Choroid plexus epithelial cell (primary cell): ENCODE measurements at places on chromosomes 3 and 15.

GRCh38 chr15:42504631-42505030 lies 9.2 kb downstream of the SNAP23 start:
- DNase-seq: peak; percentile 8

GRCh38 chr3:170420307-170420821 lies 1.7 kb downstream of the CLDN11 start:
- DNase-seq: peak; percentile 68

DNA sequence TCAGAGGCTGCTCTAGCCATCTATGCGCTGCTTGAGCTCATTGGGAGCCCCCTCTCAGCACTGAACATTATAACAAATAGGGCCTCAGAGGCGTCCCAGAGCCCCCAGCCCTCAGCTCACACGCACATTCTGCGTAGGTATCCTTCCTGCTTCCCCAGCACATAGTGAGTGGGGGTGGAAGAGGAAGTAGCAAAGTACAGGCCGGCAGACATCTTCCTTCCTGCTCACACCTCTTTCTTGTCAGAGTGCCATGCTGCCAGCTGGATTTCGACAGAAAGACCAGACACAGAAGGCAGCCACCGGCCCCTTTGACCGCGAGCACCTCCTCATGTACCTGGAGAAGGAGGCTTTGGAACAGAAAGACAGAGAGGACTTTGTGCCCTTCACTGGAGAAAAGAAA lies 16.6 kb downstream of the TMOD2 start:
- DNase-seq: no peak

DNA sequence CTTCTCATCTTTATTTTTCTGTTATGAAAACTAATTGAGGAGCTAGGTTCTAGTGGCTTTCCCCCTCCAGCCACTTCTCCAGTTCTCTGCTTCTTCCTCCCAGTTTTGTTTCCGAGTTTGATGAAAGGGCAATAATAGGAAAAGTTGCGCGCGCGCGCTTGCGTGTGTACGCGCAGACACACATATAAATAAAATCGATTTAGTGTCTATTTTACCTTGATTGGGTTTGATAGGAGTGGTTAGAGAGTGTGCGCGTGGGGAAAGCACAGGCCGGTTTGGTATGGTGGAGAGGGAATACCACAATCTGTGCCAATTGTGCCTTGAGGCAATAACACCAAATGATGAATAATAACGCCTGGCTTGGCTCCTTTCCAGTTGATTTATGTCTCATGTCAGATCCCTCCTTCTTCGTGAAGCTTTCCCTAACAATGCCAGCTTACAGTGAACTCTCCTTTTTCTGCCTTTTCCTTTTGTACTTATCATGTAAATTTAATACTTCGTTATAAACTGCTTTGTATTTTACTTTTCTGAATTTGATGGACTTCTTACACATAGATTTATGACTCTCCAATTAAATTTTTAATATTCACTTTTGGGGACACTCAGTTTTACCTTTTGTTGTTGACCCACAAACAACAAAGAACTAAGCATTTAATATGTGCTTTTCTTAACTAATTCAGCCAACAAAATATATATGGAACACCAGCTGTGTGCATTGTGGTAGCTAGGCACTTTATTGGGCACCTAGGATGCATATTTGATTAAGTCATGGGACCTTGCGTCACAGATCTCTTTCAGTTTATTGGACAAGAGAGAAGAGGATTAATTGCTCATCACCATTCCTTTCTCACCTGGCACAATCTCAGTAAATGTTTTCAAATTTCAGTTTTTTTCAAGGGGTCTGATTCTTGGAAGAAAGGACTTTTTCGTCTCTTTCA lies 1.7 kb downstream of the TIPARP start:
- DNase-seq: peak; percentile 88

- no peak for DNase-seq
Observed at GRCh38 chr3:58867621-58868020, 182.2 kb downstream of the CFAP20DC start.
